ENCODE measurements at places on chromosomes 11 and 22. TPM values are rescaled to one million over a fixed set of nuclear protein-coding genes. Genes with fewer than 3 reads are reported as not detected.

The TRIM49 gene
- total RNA-seq, result not detected

The OR2AT4 gene
- not detected for total RNA-seq

The MB gene
- 0.87 TPM for total RNA-seq

The FGF3 gene
- not detected for total RNA-seq

The CCDC73 gene
- total RNA-seq, result not detected

The PLEKHB1 gene
- 90.1 TPM for total RNA-seq

The POU2AF3 gene
- 2.9 TPM for total RNA-seq

The APOBEC3H gene
- not detected for total RNA-seq

GRCh38 chr11:35825386-35825785 lies 118.5 kb upstream of the LDLRAD3 start:
- no peak for DNase-seq

DNA sequence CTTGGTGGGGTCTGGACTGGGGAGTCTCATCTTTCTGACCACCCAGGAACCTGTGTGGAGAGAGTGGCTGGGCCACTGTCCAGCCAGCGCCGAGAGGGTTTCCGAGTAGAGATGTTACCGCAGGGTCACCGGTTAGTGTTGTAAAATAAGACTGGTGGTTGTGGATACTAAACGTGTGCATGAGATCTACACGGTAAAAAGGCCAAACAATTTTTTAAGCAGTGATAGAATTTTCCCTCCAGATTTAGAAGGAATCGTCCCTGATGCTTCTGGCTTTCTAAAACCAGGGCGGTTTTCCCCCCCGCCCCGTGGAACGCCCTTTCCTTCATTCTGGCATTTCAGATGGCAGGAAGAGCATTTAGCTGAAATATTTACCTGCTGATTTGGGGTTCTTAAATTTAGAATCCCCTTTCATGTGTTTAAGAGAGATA lies 72.6 kb upstream of the PPARA start:
- peak; percentile 25 for DNase-seq

GRCh38 chr11:36976741-36977140 lies 378.7 kb upstream of the RAG2 start:
- DNase-seq, result peak; percentile 36

DNA sequence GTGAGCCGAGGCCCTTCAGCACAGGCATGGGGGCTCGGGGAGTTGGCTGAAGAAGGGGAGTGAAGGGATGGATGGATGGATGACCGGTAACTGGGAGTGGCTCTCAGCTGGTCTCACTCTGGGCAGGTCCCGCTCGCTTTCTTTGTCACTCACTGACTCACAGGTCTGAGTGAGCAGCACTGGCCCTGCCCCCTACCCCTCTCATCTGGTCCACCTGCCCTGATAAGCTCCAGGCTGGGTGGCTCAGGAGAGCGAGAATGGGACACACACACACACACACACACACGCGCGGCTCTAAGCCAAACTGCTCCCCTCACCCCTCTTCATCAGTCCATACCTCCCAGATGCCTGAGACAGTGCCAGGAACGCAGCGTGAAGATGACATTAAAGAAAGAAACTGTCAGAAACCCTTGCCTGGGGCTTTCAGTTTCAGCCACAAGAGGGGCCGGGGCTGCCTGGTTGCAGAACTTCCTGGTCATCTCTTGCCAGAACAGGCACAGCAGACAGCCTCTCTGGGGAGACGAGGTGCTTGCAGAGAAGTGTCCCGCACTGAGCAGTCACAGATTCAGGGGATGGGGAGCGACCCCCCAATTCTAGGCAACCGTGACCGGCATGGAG lies 16.5 kb upstream of the SHISAL1 start:
- no peak for DNase-seq

GRCh38 chr11:8928205-8928604 lies 4.5 kb downstream of the C11orf16 start:
- no peak for DNase-seq

- no peak for DNase-seq
Observed at GRCh38 chr22:40084246-40084645, 89.5 kb downstream of the FAM83F start.

DNA sequence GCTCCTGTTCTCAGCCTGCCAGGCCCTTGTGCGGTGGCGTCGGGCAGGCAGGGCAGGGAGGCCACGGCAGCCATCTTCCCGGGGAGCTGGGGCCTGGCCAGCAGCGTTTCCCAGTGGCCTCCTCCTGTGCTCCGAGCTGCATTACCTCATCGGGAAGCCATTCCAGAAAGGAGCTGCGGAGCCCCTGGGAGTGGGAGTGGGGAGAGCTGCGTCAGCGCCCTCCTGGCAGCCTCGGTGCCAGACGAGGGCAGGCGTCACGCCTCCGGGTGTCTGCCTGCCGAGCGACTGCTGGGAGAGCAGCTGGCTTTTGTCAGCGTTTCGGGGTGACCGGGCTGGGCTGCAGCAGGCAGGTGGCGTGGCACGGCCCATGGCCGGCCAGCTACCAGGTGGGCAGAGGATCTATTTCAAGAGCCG lies 30.9 kb upstream of the WNT7B start:
- peak; percentile 93 for DNase-seq

- DNase-seq, result peak; percentile 54
Observed at GRCh38 chr11:11157185-11157584, 195.9 kb downstream of the CSNK2A3 start.

- DNase-seq, result no peak
Observed at GRCh38 chr11:103681855-103682254, 354.6 kb upstream of the DDI1 start.

GRCh38 chr22:22703715-22704114 lies 59.3 kb downstream of the GGTLC2 start:
- DNase-seq, result no peak

- no peak for DNase-seq
Observed at GRCh38 chr22:30261134-30261533, 5.5 kb downstream of the OSM start.
